Panc1 (cell line): ENCODE measurements at places on chromosomes 7 and 10. TPM values are rescaled to one million over a fixed set of nuclear protein-coding genes. Genes with fewer than 3 reads are reported as not detected.

CCL24 gene
- not detected for total RNA-seq

TSPAN13 gene
- total RNA-seq, result 80.8 TPM

H2BK1 gene
- not detected for total RNA-seq

ARHGAP22 gene
- 1.8 TPM for total RNA-seq

ZP3 gene
- total RNA-seq, result 23.3 TPM

TLL2 gene
- 0.64 TPM for total RNA-seq

CREB5 gene
- total RNA-seq, result 3.1 TPM

PHYHIPL gene
- total RNA-seq, result not detected

IL15RA gene
- total RNA-seq, result 11.0 TPM

RELN gene
- total RNA-seq, result 0.10 TPM

VWA2 gene
- total RNA-seq, result 0.77 TPM

SRRM3 gene
- total RNA-seq, result 8.5 TPM
